Thoracic aorta (tissue), 2 donors: ENCODE measurements at places on chromosomes 13 and 19. TPM values are rescaled to one million over a fixed set of nuclear protein-coding genes. Genes with fewer than 3 reads are reported as not detected.

The C19orf33 gene
- total RNA-seq: 6.7 TPM

The TNFSF9 gene
- total RNA-seq: 1.8 TPM

The SH2D3A gene
- total RNA-seq: 0.68 TPM

The BIVM gene
- total RNA-seq: 26.8 TPM

The CCDC122 gene
- total RNA-seq: 1.1 TPM

GRCh38 chr13:84566780-84567179 is 684.5 kb upstream of the SLITRK1 start:
- DNase-seq: no peak
- H3K27ac ChIP-seq: no peak overlapping the region
- H3K4me3 ChIP-seq: no peak overlapping the region
- no peaks in the 10 kb centered on the region for H3K4me1 ChIP-seq
- no peaks in the 10 kb centered on the region for H3K36me3 ChIP-seq

DNA sequence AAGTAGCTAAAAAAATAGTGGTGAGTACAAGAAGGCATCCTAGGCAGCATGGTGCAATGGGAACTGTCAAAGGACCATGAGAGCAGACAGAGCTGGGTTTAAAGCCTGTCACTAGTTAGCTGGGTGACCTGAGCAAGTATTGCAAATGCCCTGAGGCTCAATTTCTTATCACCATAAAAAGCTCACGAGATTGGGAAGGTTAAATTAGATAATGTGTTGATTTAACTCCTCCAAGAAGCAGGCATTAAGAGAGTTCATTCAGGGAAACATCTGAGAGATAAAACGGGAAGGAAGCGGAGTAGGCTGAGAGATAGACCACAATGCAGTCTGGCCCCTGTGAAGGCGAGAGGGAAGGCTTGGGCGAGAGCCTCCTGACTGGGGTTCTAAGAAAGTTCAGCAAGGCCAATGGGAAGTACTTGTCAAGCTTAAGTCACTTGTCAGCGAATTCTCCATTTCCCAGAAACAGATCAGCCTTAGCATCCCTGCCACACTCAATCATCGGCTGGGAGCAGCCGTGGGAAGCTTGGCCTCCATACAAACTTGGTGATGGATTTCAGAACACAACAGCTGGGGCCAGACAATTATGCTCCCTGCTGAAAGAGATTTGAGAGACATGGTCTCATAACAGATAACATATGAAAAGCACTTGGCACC is 105.5 kb downstream of the POU4F1 start:
- H3K27me3 ChIP-seq: no peaks in the 10 kb centered on the region
- H3K36me3 ChIP-seq: no peaks in the 10 kb centered on the region
- H3K4me1 ChIP-seq: no peaks in the 10 kb centered on the region
- no peak overlapping the region for H3K27ac ChIP-seq

GRCh38 chr19:37127999-37128820 is 44.3 kb downstream of the ZNF585A start:
- no peak overlapping the region for H3K27ac ChIP-seq
- no peak for DNase-seq
- peaks cover 53% of the 10 kb centered on the region for H3K36me3 ChIP-seq
- H3K4me1 ChIP-seq: no peaks in the 10 kb centered on the region
- peak overlapping the region; percentile 22 for H3K4me3 ChIP-seq

- no peaks in the 10 kb centered on the region for H3K27me3 ChIP-seq
- H3K4me3 ChIP-seq: no peak overlapping the region
- no peak overlapping the region for H3K27ac ChIP-seq
- H3K36me3 ChIP-seq: peaks cover 16% of the 10 kb centered on the region
- no peaks in the 10 kb centered on the region for H3K4me1 ChIP-seq
- DNase-seq: no peak
Measured at GRCh38 chr19:32489971-32490370, 84.4 kb downstream of the DPY19L3 start.

- peaks cover 35% of the 10 kb centered on the region for H3K4me1 ChIP-seq
- no peak for DNase-seq
- H3K4me3 ChIP-seq: peak overlapping the region; percentile 70
- H3K27me3 ChIP-seq: no peaks in the 10 kb centered on the region
- no peak overlapping the region for H3K27ac ChIP-seq
Measured at GRCh38 chr19:17402982-17403855, 2.2 kb downstream of the BST2 start.

DNA sequence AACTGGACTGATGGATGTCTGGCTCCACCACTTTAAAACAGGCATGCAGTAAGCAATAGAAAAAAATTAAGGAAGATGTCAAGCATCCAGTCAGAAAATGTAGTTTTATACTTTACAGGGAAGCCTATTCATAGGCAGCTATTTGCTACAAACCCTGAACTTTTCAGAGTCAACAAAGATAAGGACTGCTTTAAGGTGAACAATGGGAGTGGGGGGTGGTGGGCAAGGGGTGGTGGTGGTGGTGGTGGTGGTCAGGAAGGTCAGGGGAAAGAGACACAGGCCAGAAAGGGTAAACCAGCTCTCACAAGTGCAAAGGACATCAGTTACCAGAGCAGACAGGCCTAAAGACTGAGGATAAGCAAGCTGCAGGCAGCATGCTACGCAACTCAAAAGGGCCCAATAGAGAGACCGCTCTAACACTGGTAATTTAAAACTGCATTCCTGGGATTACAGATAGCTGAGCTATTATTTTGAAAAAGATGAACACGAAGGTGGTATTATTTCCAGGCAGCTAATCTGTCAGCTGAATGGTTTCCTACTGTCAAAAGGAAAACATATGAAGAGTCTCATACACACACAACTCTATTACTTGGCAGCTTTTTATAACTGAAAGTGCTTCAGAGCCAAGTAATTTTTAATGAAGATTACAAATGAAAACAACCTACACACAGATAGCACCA is 14.8 kb downstream of the BRD4 start:
- H3K27ac ChIP-seq: peak overlapping the region; percentile 63
- no peaks in the 10 kb centered on the region for H3K36me3 ChIP-seq

GRCh38 chr13:36432106-36432544 is at the start of gene CCNA1:
Gene CCNA1 (plus strand): TSS chr13:36432495. CDS start chr13:36433057, 562 bp downstream.
- peaks cover 20% of the 10 kb centered on the region for H3K4me1 ChIP-seq
- no peaks in the 10 kb centered on the region for H3K36me3 ChIP-seq
- no peak for DNase-seq
- no peak within 1 kb of the TSS for H3K27ac ChIP-seq
- no peaks in the 10 kb centered on the region for H3K27me3 ChIP-seq

GRCh38 chr19:45103156-45103507 is 10.2 kb downstream of the PPP1R37 start:
- no peaks in the 10 kb centered on the region for H3K36me3 ChIP-seq
- H3K4me3 ChIP-seq: no peak overlapping the region
- H3K4me1 ChIP-seq: peaks cover 4% of the 10 kb centered on the region
- no peak for DNase-seq

GRCh38 chr13:27036236-27036981 is 135.2 kb downstream of the USP12 start:
- H3K36me3 ChIP-seq: no peaks in the 10 kb centered on the region
- no peaks in the 10 kb centered on the region for H3K4me1 ChIP-seq
- H3K27ac ChIP-seq: no peak overlapping the region
- H3K27me3 ChIP-seq: no peaks in the 10 kb centered on the region
- DNase-seq: no peak

GRCh38 chr13:102680133-102680717 is 14.6 kb downstream of the METTL21C start:
- no peaks in the 10 kb centered on the region for H3K27me3 ChIP-seq
- H3K4me1 ChIP-seq: no peaks in the 10 kb centered on the region
- peaks cover 9% of the 10 kb centered on the region for H3K36me3 ChIP-seq
- no peak overlapping the region for H3K4me3 ChIP-seq

DNA sequence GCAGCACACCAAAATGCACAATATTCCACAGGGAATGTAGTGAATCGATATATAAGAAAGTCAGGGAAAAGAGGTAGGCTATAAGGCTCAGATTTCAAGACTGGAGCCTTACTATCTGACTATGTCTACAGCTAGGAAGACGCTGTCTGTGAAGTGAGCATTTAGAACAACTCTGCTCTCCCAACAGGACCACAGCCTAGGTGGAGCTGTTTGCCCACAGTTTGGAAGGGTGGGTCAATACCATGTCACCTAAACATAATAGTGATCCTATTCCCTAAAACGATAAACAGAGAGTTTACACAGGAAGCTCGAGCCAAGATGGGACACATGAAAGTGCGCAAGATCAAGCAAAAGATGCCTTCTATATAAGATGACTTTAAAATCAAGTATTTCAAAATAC is 2486.0 kb upstream of the PCDH20 start:
- H3K4me1 ChIP-seq: no peaks in the 10 kb centered on the region
- no peak overlapping the region for H3K4me3 ChIP-seq
- no peak for DNase-seq
- H3K27me3 ChIP-seq: no peaks in the 10 kb centered on the region

DNA sequence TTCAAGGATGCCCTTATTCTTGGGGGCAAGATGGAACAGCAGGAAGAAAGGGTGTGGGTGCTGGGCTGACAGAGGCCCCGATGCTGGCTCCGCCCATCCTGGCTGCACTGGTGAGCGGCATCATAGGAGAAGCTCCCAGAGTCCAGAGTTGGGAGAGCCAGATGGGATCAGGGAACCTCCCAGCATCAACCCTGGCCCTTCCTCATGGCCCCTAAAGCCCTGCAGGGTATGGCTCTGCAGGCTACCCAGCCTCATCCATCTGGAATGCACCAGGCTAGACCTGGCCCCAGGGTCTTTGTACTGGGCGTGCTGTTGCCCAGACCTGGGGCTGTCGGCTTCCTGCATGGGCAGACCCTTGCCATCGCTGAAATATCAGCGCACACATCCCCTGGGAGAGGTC is 7.9 kb upstream of the ELL start:
- H3K27ac ChIP-seq: no peak overlapping the region
- DNase-seq: no peak
- peaks cover 22% of the 10 kb centered on the region for H3K36me3 ChIP-seq
- H3K4me3 ChIP-seq: no peak overlapping the region
- H3K27me3 ChIP-seq: no peaks in the 10 kb centered on the region

DNA sequence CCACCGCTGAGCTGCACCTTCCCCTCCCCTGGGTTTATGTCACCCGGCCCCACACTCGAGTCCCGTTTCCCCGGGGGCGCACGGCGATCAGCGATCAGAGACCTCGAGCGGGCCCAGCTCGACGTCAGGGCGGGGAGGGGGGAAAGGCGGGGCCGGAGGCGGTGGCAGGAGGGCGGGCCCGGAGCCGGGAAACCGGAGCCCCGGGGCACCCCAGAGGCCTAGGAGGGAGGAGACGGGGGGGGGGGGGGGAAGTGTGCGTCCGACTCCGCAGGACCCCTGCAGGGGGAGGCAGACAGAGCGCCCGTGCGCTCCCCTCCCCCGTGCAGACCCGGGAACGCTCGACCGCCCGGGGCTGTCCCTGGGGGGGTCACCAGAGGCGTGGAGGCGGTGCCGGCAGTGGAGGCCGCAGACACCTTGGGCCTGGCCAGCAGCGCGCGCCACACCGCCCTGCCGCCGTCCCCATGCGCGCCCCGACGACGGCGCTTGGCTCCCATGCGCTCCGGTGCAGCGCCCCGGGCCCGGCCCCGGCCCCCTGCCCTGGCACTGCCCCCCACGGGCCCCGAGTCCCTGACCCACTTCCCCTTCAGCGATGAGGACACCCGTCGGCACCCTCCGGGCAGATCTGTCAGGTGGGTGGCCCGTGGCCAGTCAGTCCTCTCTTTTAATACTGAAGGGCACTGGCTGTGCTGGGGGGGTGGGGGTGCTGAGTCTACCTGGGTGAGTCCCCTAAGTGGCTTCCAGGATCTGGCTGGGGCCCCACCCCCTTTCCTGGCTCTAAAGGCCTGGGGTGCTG is 11.8 kb downstream of the PDE4A start:
- H3K27me3 ChIP-seq: no peaks in the 10 kb centered on the region
- no peaks in the 10 kb centered on the region for H3K36me3 ChIP-seq
- H3K4me1 ChIP-seq: peaks cover 19% of the 10 kb centered on the region
- no peak for DNase-seq
- H3K27ac ChIP-seq: no peak overlapping the region
